Stimulated activated CD8-positive, alpha-beta memory T cell treated with anti-CD3 and anti-CD28 coated beads, Interleukin-4, amount 100 ng/mL, for 4 hours (primary cell): ENCODE measurements at places on chromosomes 12 and 14.

GRCh38 chr12:6605421-6606330 lies 1.5 kb downstream of the CHD4 start:
- DNase-seq: no peak

- no peak for DNase-seq
Observed at GRCh38 chr14:95504135-95505029, 12.1 kb downstream of the SYNE3 start.

- no peak for DNase-seq
Observed at GRCh38 chr12:58310809-58311622, 369.6 kb downstream of the ATP23 start.

DNA sequence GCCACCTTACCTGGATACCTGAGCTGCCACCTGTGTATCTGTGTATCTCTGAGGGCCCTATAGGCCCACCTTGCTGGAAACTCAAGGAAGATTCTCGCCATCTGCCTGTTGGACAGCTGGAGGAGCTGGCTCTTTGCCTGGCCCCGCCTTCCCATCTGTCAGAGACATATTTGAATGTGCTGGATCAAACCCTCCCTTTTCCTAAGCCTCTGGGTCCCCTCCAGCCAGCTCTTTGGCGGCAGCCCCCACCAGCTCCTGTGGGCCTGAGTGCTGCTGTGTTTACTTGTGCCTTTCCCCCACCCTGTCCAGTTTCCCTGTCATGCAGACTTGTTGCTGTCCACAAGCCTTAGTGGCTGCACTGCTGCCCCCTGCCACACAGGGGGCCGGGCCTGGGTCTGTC lies 55.9 kb upstream of the SRSF5 start:
- DNase-seq: no peak

DNA sequence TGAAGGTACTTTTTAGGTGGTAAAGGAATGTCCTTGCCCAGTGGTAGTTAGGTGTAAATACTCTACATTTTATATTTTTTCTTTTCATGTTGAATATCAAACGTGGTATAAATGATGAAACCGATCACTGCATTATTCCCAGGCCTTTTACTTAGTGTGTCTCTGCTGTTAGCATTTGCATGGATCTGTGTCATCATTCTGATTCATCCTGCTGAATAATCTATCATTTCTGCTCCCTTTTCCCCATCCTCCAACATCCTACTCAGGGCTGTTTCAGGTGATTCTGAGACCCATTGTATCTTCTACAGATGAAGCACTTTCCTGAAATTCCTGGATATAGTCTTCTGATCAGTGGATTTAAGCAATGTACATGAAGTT lies 61.0 kb upstream of the PTHLH start:
- DNase-seq: no peak

- no peak for DNase-seq
Observed at GRCh38 chr12:28961948-28962384, 187.1 kb upstream of the FAR2 start.

GRCh38 chr12:102513272-102513671 lies 32.9 kb upstream of the IGF1 start:
- no peak for DNase-seq

- DNase-seq: no peak
Observed at GRCh38 chr14:103686831-103687485, 28.3 kb downstream of the XRCC3 start.

GRCh38 chr14:69096781-69097475 lies 56.0 kb downstream of the DCAF5 start:
- no peak for DNase-seq

DNA sequence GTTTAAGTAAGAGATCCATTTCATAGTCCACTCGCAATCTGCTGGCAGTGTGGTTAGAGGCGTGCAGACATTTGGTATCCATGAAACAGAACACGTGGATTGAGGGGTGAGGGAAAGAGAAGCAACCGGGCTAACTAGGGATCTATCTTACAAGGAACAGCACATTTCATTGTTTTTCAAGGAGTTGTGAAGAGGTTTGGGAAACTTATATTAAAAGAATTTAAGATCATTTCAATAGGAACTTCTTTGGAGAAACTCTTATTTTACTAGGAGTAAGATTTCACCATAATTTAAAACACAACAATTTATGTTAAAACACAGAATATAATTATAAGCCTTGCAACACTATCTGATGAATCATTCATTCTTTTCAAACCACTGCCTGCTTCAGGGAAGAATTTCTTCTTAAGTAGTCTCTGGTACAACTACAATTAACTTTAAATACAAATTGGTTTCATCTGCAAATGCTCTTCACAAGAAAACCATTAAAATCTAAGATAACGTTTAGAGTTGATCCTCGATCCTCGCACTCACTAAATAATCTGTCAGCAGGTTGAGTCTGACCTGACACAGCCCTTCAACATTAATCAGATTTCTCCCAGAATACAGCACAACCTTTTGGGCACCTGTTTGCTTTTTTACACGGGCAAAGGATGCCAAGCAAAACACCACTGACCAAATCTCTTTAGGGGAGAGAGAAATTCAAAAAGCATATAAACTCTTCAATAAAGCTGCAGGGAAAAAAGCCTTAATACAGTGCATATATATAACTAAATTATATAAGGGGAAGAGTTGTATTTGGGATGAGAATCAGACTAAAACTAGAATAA lies 27.3 kb downstream of the PPTC7 start:
- DNase-seq: no peak

- no peak for DNase-seq
Observed at GRCh38 chr14:105486974-105487448, 325 bp downstream of the CRIP1 start.

- DNase-seq: no peak
Observed at GRCh38 chr14:39107591-39107996, 4.6 kb upstream of the SEC23A start.

DNA sequence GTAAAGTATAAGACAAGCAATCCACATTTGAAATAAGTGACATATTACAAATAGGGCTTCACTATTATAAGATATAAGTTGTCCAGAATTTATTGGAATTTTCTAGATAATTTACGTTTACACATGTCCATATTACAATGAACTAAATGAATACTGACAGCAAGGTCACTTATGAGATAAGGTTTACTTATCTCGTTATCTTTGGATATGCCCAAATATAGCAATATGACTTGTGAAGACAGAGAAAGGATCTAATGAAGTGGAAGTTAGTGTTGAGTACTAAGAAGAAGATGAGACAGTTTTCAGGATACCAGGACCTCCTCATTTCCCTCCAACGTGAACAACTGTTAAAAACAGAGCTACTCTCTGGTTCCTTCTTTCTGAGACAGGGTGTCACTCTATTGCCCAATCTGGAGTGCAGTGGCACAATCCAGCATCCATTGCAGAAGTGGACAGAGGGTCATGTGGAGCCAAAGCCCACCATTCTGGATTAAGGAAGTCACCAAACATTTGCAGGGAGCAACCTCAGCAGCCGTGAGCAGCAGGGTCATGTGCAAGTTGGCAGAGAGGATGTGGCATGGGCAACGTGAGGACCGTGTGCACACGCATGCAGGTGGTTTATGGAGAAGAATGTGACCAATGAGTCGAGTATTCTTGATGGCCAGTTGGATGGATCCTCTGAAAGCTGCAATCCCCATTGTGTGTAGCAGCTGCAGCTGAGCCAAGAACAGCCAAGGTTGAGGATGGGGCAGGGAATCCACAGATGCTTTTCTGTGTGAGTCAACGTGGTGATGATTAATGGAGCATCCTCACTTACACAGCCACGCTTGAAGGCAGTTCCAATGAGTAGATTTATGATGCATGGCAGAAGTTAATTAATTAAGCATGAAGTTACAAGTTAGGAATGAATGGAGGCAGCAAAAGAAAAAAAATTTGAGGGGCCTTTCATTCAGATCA lies 111.0 kb downstream of the BICD1 start:
- no peak for DNase-seq

DNA sequence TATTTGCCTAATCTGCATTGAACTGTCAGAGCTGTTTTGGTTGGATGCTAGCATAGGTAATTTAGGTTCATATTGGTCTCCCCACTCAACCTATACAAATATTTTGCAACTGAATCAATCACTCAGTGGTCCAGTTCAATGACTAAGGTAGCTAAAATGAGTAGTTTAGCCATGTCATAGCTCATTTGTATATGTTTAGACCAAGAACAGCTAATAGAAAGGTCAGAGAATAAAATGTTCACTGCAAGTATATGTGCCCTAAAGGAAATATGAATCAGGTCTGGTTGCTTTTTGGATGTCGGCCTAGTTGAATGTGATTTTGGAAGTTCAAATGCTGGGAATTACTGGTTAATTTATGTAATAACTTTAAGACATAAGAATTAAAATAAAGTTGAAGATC lies 883.9 kb downstream of the LRFN5 start:
- DNase-seq: no peak

DNA sequence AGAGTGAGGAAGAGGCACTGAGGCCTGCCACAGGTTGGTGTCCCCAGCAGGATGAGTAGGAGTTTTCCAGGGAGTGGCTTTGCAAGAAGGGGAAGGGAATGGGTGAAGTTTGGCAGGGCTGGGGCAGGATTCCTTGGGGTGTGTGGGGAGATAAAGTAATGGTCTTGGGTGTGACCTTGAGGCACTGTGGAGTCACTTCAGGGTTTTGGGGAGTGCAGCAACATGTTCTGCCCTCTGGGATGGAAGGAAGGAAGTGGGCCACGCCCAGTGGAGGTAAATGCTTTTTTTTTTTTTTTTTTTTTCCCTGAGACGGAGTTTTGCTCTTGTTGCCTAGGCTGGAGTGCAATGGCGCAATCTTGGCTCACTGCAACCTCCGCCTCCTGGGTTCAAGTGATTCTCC lies 108.9 kb downstream of the ADCK1 start:
- no peak for DNase-seq

DNA sequence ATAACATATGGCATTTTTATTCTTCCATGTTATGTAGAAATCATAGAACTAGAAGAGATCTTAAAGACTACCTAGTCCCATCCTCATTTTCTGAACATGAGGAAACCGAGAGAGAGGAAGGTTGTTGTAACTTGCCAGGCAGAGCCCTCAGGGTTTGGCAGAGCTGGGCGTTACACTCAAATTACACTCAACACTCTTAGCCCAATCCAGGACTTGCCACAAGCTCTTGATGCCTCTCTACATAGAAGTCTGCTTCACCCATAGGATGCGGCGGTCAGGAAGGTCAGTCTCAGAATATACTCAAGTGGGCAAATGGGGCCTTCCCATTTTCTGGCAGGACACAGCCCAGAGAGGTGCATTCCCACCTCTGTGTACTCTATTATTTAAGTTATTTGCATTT lies 208.1 kb downstream of the ZFP36L1 start:
- DNase-seq: no peak

DNA sequence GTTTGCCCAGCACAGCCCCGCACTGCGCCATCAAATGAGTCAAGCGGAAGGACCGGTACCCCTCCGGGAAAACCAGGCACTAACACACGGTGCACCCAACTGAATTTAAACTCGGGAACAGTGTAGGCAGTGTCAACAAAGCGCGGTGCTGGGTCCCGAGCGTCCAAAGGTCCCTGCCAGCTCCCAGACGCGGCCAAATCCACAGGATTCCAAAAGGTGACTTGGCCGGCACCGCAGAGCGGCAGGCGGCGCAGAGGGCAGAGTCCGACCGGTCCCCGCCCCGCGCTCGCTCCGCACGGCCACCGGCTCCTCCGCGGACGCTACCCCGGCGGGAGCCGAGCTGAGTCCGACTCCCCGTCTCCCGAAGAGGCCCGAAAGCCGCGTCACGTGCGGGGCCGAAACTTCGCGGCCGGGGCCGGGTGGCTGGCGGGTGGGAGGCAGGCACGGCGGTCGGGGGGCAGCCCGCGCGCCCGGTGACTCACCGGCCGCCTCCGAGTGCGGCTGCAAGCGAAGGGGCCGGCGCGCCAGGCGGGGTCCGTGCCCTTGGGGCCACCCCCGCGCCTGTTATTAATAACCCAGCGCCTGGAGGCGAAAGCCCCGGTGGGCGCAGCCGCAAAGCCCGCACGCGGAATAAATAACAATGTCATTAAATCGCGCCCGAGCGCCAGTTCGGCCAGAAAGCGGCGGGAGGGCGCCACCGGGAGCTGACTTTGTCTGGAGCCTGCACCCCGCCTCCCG lies 863 bp downstream of the DENND5B start:
- DNase-seq: no peak

- DNase-seq: no peak
Observed at GRCh38 chr12:92096346-92097136, 49.1 kb downstream of the BTG1 start.
